ENCODE measurements at places on chromosomes 2 and 18.

GRCh38 chr2:55620123-55620779 is 2.8 kb upstream of the PPP4R3B start:
- no peak for DNase-seq

DNA sequence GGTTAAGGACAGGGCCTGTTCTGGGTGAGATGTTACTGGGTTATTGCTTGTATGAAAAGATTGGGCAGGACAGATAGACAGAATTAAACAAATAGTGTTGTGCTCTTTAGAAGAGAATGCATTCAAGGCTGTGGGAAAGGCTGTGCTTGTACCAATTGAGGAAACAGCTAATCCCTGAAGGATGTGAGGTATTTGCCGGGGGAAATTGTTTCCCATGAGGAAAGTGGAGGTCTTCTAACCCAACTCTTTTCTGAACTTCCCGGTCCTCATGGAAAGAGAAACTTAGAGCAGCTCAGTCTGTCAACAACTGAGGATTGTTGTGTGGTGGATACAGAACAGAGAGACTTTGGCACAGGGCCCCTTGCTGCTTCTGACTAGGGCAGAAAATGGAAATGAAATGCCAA is 9.5 kb downstream of the SLC1A4 start:
- no peak for DNase-seq

DNA sequence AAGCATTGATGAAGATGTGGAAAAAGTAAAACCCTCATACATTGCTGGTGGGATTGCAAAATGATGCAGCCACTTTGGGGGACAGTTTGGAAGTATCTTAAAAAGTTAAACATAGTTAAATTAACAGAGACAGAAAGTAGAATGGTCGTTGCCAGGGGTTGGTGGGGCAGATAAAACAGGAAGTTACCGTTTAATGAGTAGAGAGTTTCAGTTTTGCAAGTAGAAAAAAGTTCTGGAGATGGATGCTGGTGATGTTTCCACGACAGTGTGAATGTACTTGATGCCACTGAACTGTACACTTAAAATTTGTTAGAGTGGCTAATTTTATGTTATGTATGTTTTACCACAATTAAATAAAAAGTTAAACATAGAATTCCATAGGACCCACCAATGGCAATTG is 44.5 kb upstream of the EGR4 start:
- DNase-seq: no peak

DNA sequence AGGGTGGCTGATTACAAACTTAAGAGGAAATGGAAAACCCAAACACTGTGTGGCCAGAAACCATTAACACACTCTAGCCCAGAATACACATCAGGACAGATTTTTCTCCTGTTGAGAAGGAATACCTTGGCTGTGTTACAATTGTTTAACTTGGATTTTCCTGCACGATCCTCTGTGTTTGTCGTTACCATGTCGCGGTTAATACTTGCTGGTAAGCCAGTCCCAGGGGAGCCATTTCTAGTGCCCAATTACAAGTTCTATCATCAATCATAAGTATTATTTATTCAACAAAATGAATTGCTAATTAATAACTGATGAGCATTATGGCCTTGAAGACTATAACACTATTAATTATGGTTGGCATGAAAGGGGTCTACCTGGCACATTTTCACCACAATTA is 146.8 kb downstream of the LNPK start:
- no peak for DNase-seq

DNA sequence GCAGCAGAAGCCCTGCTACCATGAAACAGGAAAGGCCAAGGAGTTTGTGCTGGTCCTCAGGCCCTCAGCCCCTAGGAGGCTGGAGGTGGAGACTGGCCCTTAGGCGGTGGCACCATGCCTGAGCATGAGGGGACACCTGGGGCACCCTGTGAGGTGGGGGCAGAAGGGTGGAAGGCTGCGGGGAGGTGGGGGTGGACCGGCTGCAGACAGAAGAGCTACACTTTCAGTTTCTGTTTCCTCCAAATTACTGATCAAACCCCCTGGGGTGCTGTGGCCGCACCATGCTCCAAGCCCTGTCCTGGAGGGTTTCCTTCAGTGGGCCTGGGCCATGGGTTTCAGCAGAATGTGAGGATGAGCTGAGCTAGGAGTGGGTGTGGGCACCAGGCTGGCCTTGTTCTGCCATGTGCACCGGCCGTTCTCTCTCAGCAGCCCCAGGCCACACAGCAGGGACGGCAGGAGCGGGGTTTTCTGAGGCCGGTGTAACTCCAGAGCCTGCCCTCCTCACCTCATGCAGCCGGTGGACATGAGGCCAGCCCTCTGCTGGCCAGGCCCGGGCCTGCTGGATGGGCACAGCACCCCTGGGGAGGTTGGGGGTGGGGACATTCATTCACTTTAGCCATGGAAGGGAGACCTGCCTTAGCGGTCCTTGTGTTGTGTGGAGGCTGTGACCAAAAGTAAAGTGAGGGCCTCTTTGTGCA is 51.5 kb downstream of the PLEKHB2 start:
- DNase-seq: no peak

DNA sequence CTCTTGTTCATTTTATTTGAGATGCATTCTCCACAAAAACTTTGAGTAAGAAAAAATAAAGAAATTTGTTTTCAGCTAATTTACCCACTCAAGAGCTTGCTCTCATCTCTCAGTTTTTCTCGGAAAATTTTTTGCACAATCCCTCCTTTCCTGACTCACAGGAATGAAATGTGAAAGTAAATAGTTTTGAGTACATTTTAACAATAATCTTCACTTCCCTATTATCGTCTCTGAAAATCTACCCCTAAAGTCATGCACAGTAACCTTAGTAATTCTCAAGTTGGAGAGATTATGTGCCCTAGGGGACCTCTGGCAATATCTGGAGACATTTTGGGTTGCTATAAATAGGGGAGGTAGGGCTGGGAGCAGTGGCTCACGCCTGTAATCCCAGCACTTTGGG is 2.6 kb downstream of the CYB5A start:
- no peak for DNase-seq

- no peak for DNase-seq
Measured at GRCh38 chr2:236809716-236810115, 240.1 kb downstream of the ACKR3 start.

DNA sequence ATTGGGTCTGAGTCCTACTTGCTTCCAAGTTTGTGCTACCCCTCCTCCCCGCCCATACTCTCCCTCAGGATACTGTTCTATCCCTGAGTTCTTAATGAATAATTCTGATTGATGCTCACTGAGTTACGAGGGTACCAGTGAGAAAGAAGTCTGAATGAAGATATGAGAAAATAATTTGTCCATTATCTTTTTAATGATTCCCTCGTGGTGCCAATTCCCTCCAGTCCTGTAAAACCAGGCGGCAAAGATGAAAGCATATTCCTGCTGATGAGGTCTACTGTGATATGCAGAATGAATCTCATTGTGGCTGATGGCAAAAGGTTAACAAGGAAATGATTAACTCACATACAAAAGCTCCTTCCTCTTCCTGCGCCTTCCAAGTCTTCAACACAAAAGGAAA is 650.2 kb upstream of the SLC39A10 start:
- no peak for DNase-seq

DNA sequence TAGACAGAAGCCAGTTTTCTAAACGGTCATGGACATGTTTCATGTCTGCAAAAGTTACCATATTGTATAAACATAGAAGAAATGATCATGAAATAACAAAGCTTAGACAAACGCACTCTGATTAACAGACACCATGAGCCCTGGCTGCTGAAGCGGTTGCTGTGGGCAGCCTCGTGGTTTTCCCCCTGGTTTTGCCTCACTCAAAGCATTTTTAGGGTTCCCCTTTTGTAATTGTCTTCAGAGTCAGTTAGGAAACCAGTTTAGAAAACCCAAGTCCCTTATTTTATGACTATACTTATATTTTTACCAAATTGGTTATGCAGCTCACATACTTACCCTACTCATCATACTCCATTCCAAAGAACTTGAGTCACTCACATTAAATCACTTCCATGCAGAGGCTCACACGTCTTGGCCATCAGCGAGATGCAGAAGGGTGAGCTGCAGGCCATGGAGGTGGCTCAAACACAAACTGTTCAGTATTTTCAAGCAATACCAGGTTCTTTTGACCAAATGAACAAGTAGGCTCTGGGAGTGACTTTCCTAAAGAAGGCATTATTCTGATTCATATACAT is 105.6 kb upstream of the SALL3 start:
- DNase-seq: no peak

DNA sequence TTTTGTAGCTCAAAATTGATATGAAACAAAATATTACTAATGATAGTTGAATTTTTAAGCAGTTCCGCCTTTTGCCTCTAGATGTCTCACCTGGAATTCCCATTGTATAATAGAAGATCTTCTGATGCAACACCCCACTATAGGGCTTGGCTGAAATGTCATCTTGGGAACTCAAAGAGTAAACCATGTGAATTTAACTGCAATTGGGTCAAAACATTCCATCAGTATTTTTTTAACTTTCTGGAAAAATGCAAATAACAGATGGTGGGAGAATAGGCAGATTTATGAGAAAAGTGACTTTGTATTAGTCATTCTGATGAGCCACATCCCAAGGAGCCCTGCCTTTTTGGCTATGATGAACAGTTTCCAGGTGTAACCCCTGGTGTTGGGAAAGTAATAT is 489.9 kb downstream of the NYAP2 start:
- DNase-seq: no peak

DNA sequence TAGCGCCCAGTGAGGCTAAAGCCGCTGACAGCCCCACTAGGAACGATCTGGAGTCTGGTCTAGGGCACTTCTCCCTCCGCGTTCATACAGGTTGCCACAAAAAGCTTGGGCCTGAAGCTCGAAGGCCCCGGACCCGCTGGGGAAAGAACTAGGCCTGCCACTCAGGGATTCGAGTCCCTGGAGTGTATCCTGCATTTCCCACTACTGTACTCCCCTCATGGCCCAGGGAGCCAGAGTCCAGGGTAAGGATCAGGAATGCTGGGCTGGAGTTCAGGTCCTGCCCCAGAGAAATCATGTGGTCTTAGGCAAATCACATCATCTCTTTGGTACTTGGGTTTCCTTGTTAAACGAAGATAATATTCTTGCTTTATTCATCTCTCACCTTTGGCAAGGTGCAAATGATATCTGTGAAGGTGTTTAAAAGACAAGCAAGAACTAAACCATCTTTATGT is 1.4 kb upstream of the ZFP36L2 start:
- DNase-seq: no peak

DNA sequence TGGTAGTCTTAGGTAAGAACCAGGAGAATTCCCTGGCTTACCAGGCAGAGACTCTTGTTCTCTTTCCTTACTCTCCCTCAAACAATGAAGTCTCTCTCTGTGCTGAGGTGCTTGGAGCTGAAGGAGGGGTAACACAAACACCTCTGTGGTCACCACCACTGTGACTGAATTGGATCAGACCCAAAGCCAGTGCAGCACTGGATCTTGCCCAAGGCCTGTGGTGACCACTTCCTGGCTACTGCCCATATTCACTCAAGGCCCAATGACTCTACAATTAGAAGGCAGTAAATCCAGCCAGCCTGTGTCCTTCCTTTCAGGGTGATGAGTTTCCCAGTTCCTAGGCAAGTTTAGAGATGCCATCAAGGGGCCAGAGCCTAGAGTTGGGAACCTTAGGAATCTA is 706.8 kb downstream of the SLC4A3 start:
- DNase-seq: no peak

DNA sequence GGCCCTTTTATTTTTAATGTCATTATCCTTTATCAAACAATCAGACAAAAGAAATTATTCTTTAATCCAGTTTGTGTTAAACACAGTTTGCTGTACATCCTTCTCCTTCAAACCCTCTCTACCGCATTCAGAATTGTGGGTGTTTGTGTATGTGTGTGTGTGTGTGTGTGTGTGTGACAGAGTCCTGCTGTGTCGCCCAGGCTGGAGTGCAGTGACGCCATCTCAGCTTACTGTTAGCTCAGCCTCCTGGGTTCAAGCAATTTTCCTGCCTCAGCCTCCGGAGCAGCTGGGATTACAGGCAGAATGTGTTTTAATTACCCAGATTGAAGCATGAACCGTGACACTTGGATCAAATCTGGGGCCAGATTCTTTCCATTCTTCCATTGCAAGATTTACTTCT is 723.7 kb downstream of the DCDC2C start:
- no peak for DNase-seq

Measured in omental fat pad (tissue), 4 donors.